Lung (tissue), 17 donors: ENCODE measurements at places on chromosomes 6 and 20.
A peak's percentile ranks its signal among the peaks of the same experiment; 100 is the strongest.

DNA sequence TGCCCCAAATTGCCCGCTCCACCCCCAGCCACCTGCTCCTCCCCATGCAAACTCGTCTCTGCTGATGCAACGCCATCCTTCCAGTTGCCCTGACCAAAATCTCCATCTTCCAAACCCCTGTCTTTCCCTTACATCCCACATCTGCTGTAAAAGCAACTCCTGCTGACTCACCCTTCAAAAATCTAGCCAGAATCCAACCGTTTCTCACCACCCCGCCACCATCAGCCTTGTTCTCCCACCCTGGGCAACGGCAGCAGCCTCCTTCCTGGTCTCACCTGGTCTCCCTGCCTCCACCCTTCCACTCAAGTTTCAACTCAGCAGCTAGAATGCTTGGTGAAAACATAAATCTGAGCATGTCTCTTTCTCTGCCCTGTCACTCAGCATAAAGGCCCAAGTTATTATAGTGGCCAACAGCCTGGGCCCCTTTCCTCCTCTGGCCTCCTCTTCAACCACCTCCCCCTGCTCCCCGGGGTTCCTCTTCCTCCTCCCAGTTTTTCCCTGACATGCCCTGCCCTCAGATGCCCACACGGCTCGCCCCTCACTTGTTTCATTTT is 7.2 kb upstream of the SYNJ2 start:
- no peak for DNase-seq

- DNase-seq, result no peak
Measured at GRCh38 chr6:53634184-53634631, 31.3 kb downstream of the KLHL31 start.

DNA sequence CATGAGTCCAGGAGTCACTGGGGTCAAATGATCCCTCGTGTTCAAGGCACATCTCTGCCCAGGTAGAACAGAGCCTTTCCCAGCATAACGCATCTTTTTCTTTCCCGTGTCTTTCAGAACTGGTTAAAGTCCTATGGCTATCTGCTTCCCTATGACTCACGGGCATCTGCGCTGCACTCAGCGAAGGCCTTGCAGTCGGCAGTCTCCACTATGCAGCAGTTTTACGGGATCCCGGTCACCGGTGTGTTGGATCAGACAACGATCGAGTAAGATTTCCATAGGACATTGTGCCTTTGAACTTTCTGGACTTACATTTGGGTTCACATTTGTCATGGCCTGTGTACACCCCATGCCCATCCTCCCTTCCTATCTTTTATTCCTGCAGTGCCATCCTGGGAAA is 20.2 kb downstream of the MMP24 start:
- no peak for DNase-seq

- DNase-seq, result no peak
Measured at GRCh38 chr6:57072108-57072507, 17.9 kb upstream of the ZNF451 start.

DNA sequence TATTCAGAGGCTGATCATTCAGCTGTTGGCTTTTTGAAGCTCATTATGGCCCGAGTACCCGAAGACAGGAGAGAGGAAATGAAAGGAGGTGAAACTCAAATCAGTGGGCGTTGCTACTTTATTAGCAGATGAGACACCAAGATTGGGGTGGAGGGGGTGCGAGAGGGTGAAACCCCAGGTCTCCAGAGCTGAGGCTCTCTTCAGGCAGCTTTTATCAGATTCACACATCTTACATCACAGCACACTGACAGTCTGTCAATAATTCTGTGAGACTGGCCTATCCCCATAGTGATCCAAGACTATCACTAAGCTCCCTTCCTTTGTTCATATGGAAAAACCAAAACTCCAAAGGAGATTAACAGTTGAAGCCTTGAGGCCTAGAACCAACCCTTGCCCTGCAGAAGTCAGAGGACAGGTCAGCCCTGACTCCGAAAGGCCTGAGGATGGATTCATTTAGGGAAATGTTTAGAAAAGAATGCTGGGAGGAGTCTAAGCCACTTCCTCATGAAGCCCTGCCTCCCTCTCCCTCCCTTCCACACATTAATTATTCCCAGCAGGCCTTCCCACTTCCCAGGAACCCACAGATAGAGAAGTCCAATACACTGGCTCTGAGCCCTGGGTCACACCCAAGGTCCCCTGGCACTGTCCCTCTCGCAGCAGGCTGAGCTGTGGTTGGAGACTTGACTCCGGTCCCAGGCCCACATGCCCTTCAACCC is 23.2 kb downstream of the TRERF1 start:
- peak; percentile 62 for DNase-seq

- DNase-seq, result no peak
Measured at GRCh38 chr20:44117296-44118184, 69.4 kb downstream of the JPH2 start.
